Aorta (tissue), 5 donors: ENCODE measurements at places on chromosomes 12 and 14. TPM values are rescaled to one million over a fixed set of nuclear protein-coding genes. Genes with fewer than 3 reads are reported as not detected.

GRCh38 chr12:14948672-14949071 is 10.3 kb upstream of the ERP27 start:
- DNase-seq = no peak

The GPR135 gene
- 7.4 TPM for total RNA-seq

DNA sequence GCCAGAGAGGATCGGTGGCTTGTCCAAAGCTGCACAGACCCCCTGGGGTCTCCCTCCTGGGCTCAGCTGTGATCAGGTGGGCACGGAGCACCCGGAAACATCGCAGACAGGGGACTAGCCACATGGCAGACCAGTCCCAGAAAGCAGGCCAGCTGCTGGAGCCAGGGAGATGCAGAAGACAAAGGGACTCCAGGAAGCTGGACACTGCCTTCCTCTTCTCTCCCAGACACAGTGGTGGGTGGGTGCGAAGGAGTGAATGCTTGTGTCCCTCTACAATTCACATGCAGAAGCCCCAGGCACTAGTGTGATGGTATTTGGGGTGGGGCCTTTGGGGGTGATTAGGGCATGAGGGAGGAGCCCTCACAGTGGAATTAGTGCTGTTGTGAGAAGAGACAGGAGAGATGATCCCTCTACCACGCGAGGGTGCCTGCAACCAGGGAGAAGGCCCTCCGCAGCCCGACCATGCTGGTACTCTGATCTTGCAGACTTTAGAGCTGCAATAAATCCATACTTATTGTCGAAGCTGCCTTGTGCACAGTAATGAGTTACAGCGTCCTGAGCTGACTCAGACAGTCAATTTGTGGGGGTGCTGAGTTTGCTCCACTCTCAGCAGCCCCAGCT is 95.2 kb downstream of the CALM1 start:
- no peak for DNase-seq

GRCh38 chr14:72154645-72155378 is 222.6 kb downstream of the RGS6 start:
- DNase-seq = no peak

DNA sequence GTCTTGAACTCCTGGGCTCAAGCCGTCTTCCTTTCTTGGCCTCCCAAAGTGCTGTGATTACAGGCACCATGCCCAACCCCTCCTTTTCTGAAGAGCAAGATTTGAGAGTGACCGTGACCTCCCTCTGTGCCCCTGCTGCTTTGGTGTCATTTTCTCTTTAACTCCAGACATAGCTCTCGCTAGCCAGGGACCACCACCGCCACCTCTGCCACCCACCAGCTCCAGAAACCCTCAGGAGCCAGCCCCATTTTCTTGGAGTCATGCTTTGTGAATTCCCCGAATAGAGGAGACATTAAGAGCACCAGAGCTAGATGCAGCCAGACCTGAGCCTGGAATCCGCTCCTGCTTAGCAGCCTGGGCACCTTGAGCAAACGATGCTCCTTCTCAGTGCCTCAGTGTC is 18.2 kb downstream of the SDSL start:
- DNase-seq = no peak
